ENCODE measurements at places on chromosomes 7 and 10.

DNA sequence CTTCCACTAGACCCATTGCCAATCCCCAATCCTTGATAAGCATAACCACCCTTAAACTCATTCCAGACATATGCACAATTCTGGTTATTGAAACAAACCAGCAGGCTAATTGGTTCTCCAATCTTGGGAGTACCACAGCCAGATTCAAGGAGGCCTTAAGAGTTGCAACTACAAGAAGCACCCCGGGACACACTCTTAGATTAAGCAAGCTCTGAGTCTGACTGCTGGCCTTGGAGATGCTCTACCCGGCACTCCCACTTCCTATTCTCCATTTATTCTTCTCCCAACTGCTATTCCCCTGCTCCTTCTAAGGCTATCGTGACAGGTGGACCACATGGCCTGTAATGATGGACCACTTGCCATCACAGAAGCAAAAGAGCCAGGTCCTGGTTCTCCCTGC is 40.3 kb downstream of the CYTH3 start:
- no peak for DNase-seq

DNA sequence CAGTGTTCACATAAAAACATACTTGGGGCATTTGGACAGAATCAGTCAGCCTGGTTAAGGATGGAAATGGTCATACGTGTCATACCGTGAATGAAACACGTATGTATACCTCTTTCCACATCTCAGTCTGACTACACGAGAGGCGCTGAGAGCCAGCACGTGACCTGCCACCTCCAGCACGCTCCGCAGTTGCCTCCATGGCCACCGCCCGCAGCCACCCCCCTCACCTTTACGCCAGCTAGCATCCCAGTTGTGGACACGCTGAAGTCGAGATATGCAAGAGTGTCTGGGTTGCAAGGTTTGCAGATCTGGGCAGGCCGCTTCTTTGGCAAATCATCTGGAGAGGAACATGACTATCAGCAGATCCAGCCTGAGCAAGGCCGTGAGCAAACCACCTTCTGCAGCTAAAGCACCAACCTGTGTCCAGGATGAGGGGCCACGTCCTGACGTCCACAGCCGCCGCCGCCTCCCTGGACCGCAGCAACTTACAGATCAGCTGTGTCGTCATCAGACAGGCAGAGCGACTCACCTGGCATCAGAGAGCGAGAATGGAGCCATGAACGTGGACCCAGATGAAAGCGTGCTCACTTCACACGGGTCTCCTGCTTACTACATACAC is 209.4 kb downstream of the ZMYND11 start:
- DNase-seq: no peak

- no peak for DNase-seq
Measured at GRCh38 chr7:31651234-31652062, 35.6 kb upstream of the PPP1R17 start.

GRCh38 chr7:2521341-2521745 is 1.8 kb downstream of the LFNG start:
- DNase-seq: no peak

DNA sequence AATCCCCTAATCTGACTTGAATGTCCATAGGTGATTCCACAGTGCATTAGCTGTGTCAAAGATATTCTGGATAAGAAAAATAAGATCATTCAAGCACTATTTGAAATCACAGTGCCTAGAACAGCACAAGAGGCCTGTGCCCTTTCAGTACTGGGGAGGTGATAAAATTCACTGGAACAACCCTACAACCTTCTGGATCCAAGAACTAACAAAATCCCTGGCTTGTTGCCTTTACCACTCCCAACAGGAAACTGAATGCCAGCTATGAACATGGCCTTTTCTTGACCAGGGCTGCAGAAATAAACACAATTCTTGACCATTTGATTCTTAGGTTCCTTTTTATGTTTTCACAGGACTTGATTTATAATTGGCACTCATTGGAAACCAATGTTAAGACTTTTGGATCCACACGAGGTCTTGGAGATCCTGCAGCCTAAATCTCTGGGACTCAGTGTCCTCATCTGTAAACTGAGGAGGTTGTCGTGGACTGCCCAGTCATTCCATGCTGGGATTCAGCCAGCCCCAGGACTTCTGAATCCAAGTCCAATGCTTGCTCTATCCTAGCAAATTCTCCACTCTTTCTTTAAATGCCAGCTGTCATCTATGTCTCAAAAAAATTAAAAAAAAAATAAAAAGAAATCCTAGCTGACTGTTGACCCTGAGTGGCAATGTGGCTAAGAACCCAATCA is 624.7 kb downstream of the KCNMA1 start:
- no peak for DNase-seq

DNA sequence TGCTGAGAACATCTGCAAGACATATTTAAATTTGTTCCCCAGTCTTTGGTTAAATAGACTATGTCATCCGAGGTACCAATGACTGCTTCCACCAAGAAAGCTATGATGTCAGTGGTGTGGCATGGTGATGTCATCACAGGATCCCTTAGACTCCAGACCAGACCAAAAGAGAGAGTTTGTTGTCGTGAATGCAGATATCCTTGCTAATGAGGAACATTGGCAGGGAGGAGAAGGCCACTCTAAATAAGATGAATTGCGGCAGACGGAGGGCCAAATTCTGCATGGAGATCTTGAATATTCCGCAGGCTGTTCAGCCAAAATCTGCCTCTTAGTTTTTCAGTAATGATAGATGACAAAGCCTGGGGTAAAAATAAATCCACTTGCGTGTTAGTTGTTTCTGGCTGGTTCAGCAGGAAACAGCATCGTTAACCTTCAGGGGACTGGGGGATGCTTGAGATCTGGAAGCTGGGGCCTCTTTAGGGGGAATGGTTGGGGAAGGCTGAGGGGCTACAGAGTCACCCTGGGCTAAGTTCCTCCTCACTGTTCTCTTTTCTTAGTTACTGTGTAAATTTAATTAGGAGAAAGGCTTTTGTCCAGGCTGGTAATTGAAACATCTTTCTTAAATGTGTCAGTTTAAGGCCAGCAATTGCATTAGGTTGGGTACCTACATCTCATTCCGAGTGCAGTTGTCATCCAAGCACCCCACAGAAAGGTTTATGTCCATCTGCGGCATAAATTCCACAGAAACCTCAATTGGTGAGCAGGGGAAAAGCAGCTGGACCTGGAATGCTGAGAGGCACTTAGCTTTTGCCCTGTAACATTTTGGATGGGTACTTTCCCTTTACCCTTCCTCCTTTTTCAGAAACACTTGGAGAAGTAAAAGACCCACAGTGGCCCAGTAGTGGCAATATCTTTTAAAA is 11.6 kb upstream of the CAMK1D start:
- DNase-seq: no peak

- no peak for DNase-seq
Measured at GRCh38 chr7:159084069-159084801, 60.4 kb downstream of the VIPR2 start.

DNA sequence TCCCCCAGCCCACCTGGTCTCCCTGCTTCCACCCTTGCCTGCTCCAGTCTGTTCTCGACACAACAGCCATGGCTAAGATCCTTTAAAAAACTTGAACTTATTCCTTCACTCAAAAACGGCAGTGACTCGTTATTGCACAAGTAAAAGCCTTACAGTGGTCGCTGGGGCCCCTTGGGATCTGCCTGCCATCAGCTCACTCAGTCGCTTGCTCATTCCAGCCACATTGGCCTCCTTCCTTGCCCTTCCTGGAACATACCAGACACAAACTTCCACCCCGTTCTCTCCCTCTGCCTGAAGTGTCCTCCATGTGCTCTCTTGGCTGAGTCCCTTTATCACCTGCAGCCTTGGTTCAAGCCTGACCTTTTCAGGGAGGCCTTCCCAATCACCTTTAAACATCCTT is 4.7 kb downstream of the CCNY start:
- no peak for DNase-seq

DNA sequence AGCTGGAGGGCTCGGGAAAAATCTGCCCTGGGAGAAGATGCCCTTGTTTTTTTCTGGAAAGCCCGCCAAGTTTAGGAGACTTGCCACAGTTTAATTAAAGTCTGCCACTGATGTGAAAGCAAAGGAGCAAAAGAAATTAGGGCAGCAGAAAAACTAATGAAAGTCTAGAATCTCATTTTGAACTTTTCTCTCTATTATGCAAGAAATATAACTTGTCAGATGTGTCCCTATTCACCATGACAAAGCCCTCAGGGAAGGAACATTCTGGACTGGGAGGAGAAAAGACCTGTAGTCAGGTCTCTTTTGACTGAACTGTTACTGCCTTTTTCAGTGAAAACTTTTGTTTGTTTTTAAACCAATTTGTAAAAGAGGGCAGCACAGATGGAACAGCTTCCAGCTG is 715.5 kb downstream of the SORCS3 start:
- DNase-seq: no peak

DNA sequence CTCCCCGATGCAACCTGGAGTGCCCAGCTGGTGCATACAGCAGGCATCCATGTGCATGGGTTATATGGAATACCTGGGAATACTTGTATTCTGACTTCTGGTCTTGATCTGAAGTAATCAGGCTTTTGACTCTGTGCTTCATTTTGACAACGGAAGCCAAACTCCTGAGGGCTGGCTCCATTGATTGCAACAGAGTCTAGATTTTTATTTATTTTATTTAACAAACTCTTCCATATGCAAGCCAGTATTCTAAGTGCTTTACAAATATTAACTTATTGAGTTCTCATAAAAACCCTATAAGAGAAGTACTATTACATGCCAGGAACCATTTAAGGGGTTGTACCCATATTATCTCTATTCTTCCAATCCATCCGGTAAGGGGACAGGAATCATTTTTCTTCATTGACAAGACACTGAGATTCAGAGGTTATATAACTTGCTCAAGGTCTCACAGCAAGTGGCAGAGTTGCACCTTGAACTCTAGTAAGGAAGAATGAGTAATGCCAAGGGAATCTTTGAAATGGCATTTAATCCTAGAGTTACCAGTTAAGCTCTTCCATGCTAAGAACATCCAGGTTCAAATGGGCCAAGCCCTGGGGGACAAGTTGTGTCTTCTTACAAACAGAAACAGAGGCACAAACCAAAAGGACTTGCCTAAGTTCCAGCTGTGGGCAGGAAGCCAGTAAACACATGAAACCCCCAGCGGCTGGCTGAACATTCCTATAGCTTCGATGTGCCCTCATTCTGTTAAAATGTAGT is 241.0 kb downstream of the WDR11 start:
- no peak for DNase-seq

GRCh38 chr10:123870260-123870659 is 21.3 kb downstream of the CPXM2 start:
- DNase-seq: no peak

DNA sequence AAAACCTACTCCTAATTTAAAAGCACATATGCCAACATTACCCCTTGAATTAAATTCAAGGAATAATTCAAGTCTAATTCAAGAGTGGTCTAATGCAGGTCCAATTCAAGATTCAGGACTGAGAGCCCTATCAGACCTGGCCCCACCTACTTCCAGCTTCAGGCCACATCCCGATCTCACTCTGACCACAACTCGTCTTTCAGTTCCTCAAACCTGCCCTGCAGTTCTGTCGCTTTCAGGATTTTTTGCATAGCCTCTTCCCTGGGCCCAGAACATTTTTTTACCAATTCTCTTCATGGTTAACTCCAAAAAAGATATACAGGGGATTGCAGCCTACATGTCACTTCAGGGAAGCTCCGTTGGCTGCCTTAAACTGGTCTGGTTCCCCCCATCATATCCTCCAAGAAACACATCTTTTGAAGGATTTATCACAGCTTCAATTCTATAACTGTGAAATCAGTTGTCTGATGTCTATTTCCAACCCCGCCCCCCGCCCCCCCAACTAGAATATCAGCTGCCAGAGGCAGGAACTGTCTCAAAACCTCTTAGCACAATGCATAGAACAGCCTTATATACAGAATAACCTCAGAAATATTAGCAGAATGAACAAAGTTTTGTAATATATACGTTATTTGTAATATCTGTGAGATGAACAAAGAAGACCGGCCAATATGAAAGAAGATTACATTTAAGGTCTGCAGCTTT is 20.8 kb downstream of the CCDC6 start:
- DNase-seq: no peak

- no peak for DNase-seq
Measured at GRCh38 chr7:157339777-157340677, 3.2 kb downstream of the DNAJB6 start.

DNA sequence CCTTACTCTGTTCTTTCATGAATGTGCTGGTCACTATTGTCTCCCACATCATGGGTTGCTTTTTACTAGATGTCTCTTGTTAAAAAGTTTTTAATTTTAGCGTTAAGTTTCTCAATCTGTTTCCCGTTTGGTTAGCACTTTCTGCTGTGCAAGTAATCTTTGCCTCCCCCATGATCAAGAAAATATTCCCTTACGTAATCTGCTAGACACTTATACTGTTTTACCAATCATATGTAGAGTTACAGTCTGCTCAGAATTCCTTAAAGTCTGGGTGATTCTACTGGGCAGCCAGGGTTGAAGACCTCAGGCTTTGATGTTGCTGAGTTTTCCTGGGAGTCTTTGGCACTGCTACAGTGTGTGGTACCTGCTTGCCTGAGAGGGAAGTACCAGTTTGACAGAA is 38.2 kb upstream of the RPA3 start:
- no peak for DNase-seq

- no peak for DNase-seq
Measured at GRCh38 chr7:158381956-158382355, 205.7 kb downstream of the PTPRN2 start.

DNA sequence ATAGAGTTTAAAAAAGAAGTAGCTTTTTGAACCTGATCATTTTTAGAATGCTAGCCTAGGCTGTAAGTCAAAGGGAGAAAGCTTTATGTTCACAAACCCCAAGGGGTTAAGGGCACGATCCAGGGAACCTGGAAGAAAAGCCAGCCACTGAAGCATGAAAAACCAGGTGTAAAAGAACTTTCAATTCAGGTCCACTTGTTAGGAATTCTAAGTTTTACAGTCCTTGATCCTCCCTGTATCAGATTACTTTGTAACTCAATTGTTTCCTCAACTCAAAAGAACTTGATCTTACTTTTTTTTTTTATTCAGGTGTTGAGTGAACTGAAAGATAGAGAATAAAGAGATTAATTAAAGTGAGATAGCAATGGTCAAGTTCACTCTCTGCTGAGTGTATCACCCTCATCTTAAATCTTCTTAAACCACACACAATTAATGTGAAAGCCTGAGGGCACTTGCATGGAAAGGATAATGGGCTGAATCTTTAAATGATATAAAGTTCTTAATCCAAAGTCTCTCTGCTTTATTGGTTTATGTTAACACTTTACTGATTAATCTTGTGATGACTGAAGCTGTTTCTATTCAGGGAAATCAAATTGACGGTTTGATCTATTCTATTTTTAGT is 672.2 kb upstream of the LRRN3 start:
- DNase-seq: no peak

- no peak for DNase-seq
Measured at GRCh38 chr10:22669163-22669711, 45.1 kb downstream of the PIP4K2A start.

DNA sequence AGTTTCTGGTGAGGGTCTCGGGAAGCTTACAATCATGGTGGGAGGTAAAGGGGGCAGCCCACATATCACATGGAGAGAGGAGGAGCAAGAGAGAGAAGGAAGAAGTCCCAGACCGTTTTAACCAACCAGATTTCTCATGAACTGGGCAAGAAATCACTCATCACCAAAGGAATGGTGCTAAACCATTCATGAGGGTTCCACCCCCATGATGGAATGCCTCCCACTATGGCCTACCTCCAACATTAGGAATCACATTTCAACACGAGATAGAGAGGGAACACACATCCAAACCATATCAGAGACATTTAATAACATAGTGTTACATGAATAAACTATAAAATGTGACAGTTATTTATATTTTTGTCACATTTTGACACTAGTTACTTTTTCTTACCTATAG is 214.8 kb upstream of the MAGI2 start:
- no peak for DNase-seq

Data from NCI-H1436 treated with DMSO at 0.1 percent for 48 hours (cell line).